ENCODE measurements at places on chromosomes 12 and 14.
A peak's percentile ranks its signal among the peaks of the same experiment; 100 is the strongest.

- no peak for DNase-seq
These were observed 15.3 kb downstream of the YAF2 start for GRCh38 chr12:42222724-42223123.

DNA sequence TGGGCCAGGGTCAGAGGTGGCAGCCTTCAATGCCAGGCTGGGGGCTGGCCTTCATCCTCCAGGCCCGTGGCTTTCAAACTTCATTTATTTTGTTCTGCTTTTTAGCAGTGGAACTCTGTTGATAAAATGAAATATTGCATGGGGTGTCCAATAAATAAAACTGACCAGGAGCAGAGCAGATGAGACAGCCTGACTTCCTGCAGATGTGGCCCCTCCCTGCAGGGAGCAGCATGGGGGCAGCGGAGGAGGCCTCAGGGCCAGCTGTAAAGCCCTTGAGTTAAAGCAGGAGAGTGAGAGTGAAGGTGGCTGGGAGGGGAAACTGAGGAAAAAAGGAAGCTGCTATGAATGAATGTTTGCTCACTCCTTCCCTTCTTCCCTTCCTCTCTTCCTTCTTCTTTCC lies 120.3 kb downstream of the RPAP3 start:
- DNase-seq, result no peak

DNA sequence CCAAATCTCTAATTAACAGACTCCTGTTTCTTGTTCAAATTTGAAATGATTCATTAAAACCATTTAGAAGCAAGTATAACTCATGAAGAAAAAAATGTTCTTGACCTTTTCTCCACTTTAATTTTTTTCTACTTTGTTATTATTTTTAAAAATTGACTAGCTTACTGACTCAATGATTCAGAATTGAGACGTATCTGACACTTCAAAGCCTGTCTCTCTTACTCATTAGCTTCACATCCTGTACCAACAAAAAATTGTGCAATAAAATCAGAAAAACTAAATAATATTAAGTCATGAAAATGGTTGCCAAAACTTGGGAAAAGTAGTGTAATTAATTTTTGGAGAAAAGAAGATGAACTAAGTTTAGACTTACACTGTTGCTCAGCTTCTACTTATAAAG lies 331.2 kb downstream of the SLC16A7 start:
- DNase-seq, result no peak

- DNase-seq, result peak; percentile 8
These were observed 2.2 kb upstream of the CSAD start for GRCh38 chr12:53182903-53183302.

DNA sequence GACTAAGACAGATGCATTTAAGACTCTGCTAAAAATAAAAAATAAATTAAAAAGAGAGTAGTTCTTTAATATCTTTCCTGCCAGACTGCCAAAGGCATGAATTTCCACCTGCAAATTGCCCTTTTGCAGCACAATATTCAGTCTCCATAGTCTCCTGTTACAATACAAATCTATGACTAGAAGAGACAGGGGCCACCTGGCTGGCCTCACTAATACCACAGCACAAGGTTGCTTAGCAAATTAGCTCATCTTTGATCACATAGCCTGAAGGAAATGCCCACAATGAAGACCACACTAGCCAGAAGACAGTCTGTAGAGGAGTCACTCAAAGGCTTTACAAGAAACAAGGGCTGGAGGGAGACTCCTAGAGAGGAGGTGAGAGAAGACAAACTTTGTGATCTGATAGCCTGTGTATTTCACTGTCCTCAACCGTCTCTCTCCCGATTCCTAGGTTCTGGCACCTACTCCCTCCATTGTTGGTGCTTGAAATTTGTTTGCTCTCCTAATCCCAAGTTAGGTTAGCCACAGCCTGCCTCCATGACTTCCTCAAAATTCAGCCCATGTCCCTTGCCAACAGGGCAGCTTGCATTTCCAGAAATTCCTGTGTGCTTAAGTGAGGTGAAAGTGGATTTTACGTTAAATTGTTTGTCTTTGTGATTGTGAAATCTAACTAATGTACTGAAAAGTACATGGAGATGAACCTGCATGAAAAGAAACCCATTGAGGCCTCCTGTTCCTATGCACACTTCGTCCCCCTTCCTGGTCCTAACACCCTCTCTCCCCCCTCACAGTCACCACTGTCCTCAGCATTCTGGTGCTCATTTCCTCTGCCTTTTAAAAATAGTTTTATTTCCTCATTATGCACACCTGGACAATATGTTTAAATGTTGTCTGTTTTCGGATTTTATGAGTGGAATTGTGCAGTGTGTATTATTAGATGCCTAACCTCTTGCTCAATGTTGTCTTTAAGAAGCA lies 88.7 kb upstream of the PLXNC1 start:
- DNase-seq, result no peak

DNA sequence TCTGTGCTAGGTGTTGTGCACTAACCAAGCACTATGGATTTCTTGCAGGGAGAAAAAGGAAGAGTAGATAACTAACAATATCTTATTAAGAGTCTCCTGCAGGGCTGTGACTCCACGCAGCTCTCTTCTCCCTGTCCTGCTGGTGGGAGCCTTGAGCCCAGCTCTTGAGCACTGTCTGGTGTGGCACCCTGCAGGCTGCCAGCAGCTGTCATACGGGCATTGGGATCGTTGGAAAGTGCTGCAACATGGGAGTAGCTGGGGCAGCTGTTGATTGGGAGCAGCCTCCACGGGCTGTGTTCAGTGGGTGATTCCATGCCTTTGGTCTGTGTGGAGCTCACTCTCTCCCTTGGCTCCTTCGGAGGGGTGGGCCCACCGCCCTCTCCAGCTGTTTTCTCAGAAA lies 125.3 kb downstream of the FBXL14 start:
- DNase-seq, result peak; percentile 16

- DNase-seq, result no peak
These were observed 1.8 kb upstream of the EVL start for GRCh38 chr14:100063314-100063941.

DNA sequence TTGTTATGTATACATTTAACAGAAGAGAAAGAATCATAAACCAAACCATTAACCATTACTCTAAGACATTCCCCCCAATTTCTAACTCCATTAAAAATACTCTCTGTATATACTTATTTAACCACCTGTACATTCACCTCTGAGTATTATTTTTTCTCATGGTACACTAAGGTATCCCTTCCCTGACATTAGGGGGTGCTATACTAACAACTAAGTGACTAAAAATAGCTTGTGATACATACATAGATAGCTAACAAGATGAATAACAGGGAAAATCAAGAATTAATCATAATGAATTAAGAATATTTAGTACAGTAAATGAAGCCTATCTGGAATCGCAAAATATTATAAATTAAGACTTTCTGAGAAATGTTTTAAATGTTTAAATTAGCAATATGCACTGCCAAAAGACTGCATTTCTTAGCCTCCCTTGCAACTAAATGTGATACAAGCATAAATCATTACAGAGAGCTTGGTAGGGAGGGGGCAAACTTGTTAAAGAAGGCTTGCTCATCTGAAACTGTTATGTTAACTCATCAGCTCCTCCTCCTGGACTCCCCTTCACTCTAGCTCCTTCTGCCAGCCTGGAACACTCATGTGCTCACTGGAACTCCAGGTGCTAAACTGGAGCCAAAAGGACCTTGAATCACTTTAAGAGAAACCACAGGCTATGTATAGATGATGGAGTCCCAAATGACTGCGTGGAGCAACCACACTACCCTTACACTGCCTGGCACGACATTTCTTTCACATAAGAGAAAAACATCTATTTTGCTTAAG lies 14.9 kb downstream of the C2CD5 start:
- DNase-seq, result peak; percentile 22

- peak; percentile 80 for DNase-seq
These were observed 935 bp downstream of the TBC1D30 start for GRCh38 chr12:64825143-64826021.

DNA sequence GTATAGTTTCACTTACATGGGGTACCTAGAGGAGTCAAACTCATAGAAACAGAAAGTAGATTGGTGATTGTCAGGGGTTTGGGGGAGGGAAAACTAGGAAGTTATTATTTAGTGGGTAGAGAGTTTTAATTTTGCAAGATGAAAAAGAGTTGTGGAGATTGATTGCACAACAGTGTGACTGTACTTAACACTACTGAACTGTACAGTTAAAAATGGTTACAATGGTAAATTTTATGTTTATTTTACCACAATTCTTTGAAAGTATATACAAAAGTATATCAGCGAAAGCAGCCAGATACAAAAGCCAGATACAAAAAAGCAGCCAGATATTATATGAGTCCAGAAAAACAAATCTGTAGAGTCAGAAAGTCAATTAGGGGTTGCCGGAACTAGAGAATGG lies 247.6 kb downstream of the IPO8 start:
- no peak for DNase-seq

- DNase-seq, result peak; percentile 57
These were observed 13.1 kb downstream of the KRT85 start for GRCh38 chr12:52354200-52354599.

DNA sequence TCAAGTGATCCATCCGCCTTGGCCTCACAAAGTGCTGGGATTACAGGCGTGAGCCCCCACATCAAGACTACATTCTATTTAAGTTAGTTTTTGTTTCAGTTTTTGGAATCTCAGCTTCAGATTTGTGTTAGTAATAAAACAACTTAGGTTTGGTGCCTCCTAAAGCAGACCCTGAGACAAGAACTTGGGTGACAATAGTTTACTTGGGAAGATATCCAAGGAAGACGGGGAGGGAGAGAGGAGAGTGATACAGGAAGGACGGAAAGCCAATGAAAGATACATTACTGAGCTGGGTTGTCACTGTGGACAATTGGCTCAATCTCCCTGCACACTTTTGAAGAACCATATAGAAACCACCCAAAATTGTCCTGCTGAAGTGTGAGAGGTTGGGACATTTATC lies 22.6 kb upstream of the PTGR2 start:
- DNase-seq, result no peak

DNA sequence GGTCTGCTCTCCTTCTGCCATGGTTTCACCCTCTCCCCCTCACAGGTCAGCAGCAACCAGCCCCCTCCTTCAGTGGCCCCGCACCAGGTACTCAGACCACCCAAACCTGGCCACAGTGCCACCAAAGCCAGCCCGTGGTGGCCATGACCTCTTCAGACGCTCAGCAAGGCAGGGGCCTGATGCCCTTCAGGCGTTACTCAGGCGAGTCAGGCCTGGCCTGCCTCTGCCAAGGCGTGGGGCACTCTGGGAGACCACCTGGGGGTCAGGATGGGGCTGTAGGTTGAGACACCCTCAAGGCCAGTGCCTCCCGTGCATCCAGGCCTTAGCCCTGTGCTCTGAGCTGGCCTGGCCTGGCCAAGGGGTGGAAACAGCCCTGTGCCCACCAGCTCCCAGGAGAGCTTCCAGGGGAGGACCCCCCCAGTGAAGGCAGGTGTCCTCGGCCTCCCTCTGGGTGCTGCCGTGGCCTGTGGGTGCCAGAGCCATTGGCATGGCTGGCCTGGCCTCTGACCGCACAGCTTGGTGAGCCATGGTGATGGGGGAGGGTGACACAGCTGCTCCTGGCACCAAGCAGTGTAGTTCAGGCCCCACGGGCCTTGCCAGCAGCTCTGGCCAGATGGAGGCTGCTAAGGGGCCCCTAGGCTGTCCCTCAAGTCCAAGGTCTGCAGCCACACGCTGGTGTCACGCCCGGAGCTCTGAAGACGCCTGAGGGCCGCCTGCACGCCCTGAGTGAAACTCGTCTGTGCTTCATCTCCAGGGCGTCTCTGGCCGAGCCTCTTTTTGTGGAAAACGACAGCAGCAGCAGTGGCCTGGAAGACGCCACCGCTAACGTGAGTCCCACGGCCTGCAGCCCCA lies 15.1 kb downstream of the XRCC3 start:
- DNase-seq, result no peak

- no peak for DNase-seq
These were observed 14.4 kb downstream of the TMTC1 start for GRCh38 chr12:29769162-29769858.

- no peak for DNase-seq
These were observed 121.4 kb downstream of the KSR2 start for GRCh38 chr12:117847371-117847770.

- no peak for DNase-seq
These were observed 16.3 kb upstream of the HIF1A start for GRCh38 chr14:61678975-61679374.

GRCh38 chr14:55572578-55572977 lies 7.4 kb upstream of the KTN1 start:
- DNase-seq, result peak; percentile 89

DNA sequence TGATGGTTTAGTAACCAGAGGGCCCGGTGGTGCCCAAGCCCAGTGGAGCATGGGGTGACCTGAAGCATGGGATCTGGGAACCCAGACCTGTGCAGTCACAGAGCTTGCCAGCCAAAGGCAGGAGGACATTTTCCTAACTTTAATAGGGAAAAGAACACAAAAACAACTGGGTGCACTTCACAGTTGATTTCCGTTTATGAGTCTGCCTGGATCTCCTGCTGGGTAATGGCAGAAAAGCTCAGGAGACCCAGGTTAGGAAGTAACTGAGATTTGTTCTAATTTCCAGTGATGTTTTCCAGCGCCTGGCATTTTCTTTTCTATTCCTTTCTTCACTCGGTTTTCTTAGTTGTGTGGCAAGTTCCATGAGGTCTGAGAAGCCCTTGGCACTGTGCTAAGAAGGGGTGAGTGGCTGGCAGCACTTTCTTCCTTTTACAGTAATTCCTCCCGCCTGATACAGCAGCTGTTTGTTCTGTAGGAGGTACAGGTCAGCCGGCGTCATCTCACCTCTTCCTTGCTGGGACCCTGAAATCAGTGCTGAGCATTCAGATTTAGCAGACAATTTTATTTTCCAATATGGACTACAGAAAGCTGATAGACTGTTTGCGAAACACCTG lies 5.1 kb downstream of the CACNA1C start:
- DNase-seq, result no peak

DNA sequence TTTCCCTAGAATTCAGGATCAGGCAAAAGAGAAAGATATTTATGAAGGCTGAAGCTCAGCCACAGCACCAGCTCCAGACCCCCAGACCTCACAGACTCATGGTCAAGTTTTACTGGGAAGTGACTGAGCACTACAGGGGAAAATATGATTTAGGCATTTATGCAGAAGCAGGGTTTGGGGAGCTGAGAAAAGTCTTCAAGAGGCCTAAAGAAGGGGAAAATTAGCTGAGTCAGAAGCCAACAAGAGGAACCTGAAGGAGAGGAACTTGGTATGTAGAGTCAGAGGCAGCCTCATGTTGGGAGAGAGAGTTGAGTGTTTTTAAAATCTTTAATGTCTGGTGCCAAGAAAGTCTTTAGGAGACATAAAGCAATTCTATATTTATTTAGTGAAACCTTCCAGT lies 63.0 kb downstream of the FOS start:
- no peak for DNase-seq

DNA sequence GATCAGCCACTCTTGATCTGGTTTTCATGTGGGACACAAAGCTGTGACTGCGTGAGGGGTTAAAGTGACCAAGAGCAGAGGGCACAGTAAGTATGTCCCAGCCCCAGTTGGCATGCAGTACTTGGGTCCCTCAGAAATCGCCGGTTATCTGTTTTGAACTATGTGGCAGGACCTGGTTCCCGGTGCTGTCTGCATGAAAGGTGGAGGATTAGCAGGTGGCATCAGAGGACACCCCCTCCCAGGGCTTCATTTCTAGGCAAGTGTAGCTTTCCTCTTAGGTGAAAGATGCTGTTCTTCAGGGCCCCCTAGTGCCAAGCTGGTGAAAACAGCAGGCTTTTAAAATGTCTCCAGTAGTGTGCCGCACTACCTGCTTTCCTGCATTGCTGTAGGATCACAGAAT lies 57.1 kb downstream of the ATG14 start:
- DNase-seq, result peak; percentile 74

- DNase-seq, result peak; percentile 22
These were observed 119.6 kb downstream of the MED13L start for GRCh38 chr12:116157845-116158267.

- no peak for DNase-seq
These were observed 100.7 kb downstream of the ELK3 start for GRCh38 chr12:96294831-96295230.

GRCh38 chr12:5977556-5977955 lies 32.5 kb upstream of the ANO2 start:
- no peak for DNase-seq

All from NCI-H345 (cell line).